ENCODE measurements at places on chromosomes 5 and 9. TPM values are rescaled to one million over a fixed set of nuclear protein-coding genes. Genes with fewer than 3 reads are reported as not detected.

Gene CCNJL
- 0.67 TPM for total RNA-seq

Gene PJA2
- 160 TPM for total RNA-seq

Gene DNM1
- total RNA-seq: 9.3 TPM

Gene C5orf46
- not detected for total RNA-seq

Gene PCDHB12
- 0.67 TPM for total RNA-seq

Gene PRR16
- 4.3 TPM for total RNA-seq

Gene SPINK13
- not detected for total RNA-seq

Measured in gastroesophageal sphincter (tissue), 4 donors.